ENCODE measurements at places on chromosomes 2 and 18.

GRCh38 chr2:45746888-45747287, 95.4 kb downstream of the PRKCE start:
- DNase-seq, result no peak

DNA sequence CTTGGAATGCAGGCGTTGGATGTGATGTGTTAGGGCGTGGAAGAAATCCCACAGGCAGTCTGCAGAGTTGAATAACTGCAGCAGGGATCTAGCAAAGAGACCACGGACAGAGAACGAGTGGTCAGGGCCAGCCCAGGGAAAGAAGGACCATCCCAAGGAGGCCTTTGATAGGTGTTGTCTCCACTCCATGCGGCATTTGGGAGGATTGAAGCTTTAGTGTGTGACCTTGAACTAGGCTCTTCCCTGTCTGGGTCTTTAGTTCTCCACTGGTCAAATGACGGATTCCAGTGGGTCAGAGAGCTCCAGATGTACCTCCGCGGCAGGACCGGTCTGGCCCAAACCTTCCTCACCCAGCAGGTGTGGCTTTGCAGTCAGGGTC, 18.4 kb downstream of the GREB1 start:
- peak; percentile 20 for DNase-seq

GRCh38 chr18:1229634-1230033, 325.0 kb downstream of the ADCYAP1 start:
- no peak for DNase-seq

DNA sequence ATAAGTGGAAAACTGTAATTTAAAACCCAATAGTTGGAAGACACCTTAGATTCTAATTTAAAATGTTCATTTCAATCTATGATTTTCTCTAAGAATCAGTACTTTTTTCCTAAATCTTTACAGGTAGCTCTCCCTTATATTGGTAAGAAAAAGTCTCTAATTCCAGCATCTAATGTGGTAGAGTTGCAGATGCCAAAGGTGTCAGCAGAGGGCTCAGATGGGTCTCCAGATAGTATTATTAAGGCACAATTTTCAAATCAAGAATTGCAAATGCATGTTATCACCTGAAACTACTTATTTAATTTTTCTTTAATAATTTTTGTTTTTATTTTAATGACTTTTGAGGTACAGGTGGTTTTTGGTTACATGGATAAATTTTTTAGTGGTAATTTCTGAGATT, 25.5 kb upstream of the ITGA4 start:
- DNase-seq, result no peak

DNA sequence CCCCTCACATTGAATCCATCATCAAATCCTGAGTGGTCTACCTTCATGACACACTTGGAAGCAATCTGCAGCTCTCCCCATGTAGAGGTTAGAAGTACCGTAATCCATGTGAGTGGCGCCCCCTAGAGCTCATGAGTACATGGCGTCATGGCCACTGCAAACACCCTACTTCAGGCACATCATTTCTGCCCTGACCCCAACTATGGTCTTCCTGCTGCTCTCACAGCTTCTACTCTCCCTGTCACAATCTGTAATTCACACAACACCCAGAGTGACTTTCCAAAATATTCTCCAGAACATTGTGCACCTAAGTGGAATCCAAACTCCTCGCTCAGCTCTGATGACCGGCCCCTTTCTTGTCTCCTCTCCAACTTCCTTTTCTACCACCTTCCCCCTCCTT, 141.9 kb downstream of the ANKRD44 start:
- peak; percentile 47 for DNase-seq

- no peak for DNase-seq
Measured at GRCh38 chr2:44655401-44655864, 286.1 kb upstream of the SIX3 start.

GRCh38 chr2:38598991-38599295, 3.8 kb downstream of the HNRNPLL start:
- no peak for DNase-seq

DNA sequence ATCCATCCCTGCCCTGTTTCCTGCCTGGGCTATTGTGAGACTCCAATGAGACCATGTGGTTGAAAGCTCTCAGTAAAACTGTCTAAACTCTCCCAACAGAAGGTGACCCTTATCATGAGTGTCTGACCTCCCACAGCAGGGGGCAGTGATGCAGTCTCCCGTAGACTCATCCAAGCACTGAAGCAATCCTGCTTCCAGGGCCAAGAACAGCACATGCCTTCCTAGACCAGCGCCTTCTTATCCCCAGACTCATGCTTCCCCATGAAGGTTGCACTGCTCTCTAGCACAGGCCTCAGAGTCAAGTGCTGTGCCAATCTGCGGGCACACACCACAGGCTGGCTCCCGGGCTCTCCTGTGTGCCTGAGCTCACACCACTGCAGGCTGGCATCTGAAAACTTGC, 112.3 kb downstream of the TNS1 start:
- DNase-seq, result no peak

DNA sequence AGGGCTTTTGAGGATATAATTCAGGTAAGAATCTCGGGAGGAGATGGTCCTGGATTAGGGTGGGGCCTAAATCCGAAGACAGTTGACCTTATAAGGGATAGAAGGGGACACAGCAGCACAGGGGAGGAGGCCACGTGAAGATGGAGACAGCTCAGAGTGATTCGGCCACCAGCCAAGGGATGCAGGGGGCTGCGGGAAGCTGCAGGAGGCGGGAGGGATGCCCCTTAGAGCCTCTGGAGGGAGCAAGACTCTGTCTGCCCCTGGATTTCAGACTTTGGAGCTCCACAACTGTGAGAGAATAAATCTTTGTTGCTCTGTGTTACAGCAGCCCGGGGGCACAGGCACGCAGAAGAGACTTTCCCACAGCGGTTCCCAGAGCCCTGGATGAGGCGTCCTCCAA, 143.7 kb downstream of the ASB1 start:
- no peak for DNase-seq

DNA sequence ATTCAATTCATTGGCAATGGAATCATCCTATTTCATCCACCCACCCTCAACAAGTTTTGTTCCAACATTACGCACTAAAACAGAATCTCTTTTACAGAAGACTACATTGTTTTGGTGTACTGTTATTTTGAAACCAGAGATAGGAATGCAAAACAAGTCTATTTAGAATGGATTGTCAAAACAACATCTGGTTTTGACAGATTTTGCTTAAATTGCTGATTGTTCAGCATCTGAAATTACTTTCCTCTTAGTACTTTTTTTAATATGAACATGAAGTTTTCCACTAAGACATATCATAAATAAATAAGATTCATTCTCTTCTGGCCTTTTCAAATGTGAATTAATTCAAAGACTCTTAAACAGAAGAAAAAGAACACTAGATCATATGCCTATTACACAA, 323.9 kb upstream of the TFPI start:
- no peak for DNase-seq

DNA sequence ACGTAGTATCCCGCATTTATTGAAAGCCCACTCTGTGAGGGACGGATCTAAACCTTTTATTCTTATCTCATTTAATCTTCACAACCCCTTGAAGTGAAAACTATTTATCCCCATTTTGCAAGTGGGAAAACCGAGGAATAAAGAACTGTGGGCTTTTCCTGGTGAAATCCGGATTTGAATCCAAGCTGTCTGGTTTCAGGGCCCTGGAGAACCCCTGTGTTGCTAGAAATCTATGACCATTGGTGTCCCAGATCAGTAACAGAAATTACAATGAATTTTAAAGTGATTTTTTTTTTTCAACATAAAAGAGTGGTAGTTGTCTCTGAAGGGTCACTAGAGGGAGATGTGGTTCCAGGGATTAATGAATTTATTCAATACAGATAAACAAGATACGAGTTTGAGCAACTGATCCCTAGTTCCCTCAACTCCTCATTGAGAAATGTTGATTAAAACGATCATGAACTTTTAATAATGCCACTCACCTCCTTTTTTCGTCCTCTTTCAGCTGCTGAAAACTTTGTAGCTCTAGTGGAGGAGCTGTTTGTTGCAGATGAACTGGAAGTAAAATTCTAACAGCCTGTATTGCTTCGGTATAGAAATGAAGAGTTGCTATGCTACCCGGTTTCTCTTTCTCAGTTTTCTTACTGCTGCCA, 940 bp downstream of the XRCC5 start:
- DNase-seq, result no peak

- DNase-seq, result no peak
Measured at GRCh38 chr18:77157312-77157711, 24.7 kb upstream of the MBP start.

DNA sequence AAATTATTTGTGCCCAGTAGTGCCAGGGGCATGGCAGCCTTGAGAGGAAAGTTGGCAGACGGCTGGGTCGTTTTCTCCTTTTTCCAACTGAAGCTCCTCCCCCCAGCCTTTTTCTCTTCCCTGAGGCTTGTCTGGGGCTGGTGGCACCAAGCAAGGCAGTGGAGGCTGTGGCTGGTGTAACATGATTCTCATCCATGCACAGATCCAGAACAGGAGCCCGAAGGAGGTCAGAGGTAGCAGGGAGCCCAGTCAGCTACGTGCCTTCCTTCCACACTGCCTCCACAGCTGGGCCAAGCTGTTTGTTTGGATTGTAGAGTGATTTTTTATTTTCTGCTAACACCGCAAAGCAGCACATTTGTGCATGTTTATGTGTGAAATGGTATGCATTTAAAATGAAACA, 170.3 kb upstream of the MGAT5 start:
- no peak for DNase-seq

DNA sequence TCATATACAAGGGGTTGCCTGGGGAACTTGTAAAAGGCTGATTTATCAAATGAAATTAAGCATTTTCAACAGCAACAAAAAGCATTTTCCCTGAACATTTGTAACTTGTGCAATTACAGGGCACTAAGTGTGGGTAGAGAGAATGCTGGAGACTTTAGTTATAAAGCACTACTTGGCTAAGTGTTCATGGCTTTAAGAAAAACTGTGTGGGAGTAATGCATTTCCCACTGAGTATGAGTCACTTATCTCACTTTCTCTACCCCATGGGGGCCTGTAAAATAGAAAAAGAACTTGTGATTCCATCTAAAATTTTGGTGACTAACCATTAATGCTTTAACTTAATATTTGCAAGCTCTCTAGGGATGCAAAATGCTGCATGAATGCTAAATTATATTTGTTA, 193.4 kb downstream of the CCDC102B start:
- no peak for DNase-seq

- no peak for DNase-seq
Measured at GRCh38 chr18:58225101-58225500, 181.1 kb downstream of the NEDD4L start.

GRCh38 chr2:178767094-178768060, 39.8 kb downstream of the TTN start:
- DNase-seq, result no peak

- no peak for DNase-seq
Measured at GRCh38 chr2:160321006-160321405, 120.9 kb upstream of the ITGB6 start.

DNA sequence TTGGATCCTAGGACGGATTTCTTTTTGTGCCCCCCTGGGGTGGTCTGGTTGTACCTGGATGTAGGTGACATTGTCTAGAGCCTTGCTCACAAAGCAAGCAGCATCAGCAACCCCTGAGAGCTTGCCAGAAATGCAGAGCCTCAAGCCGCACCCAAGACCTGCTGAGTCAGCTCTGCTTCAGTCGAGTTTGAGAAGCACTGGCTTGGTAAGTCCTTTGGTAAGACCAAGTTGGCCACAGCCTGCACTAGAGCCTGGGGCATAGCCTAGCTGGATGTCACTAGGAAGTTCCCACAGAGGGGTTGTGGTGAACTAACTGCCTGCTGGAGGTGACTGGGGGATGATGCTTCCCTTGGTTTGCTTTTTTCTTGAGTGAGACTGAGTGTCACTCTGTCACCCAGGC, 6.2 kb downstream of the ABCG5 start:
- no peak for DNase-seq

GRCh38 chr2:143264851-143265250, 135.6 kb downstream of the ARHGAP15 start:
- DNase-seq, result no peak

GRCh38 chr2:23620841-23621341, 235.9 kb downstream of the KLHL29 start:
- no peak for DNase-seq

GRCh38 chr2:235497096-235497495, 3.3 kb downstream of the AGAP1 start:
- DNase-seq, result no peak

DNA sequence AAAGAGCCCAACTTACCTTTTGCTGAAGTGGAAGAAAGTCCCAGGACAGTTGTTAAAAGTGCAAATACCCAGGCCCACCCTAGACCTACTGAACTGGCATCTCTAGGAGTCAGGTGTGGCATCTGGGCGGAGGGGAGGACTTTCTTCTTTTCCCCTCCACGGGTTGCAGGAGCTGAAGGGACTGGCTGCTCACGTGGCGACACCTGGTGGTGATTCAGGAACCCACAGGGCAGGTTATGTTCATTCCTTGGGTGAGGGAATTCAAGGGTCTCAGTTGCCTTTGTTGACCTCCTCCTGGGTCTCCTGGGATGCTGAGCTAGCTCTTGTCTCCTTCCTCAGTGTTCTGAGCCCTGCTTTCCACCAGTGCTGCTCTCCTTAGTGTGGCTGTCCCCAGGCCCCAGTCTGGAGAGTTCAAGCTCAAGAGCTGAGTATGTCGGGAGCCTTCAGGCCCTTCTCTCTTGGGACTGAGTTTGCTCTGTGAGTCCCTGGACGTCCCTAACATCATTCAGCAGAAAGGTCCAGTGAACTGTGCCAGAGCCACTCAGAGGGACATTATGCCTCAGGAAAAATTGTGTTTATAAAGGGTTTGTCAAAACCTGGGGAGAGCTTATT, 56.9 kb downstream of the DYSF start:
- DNase-seq, result peak; percentile 64

- no peak for DNase-seq
Measured at GRCh38 chr2:152370783-152371182, 35.8 kb downstream of the FMNL2 start.

- no peak for DNase-seq
Measured at GRCh38 chr2:154941379-154941778, 242.9 kb downstream of the KCNJ3 start.

DNA sequence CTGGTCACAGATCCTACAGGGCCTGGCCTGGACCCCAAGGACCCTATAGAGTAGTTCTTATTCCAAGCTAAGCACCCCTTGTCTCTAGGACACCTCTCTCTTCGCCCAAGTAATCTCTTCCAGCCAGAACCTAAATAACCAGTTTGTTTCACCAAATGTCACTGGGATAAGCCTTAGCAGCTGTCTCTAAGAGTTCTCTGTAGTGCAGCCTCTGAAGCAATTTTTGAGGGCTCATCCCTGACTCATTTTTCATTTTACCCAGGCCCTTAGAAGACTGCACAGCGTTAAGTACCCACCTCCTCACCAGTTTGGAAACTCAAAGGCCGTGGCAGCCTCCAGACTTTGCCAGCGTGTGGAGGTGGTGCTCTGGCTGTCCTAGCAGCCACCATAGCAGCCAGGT, 290.1 kb upstream of the SIX2 start:
- DNase-seq, result no peak

All from mesothelial cell of epicardium (in vitro differentiated cells).